Stimulated activated CD8-positive, alpha-beta memory T cell treated with anti-CD3 and anti-CD28 coated beads, Interleukin-15, amount 100 ng/mL, for 1 hour (primary cell): ENCODE measurements at places on chromosomes 13 and 19.

- no peak for DNase-seq
Measured at GRCh38 chr13:100069278-100069677, 19.6 kb upstream of the PCCA start.

DNA sequence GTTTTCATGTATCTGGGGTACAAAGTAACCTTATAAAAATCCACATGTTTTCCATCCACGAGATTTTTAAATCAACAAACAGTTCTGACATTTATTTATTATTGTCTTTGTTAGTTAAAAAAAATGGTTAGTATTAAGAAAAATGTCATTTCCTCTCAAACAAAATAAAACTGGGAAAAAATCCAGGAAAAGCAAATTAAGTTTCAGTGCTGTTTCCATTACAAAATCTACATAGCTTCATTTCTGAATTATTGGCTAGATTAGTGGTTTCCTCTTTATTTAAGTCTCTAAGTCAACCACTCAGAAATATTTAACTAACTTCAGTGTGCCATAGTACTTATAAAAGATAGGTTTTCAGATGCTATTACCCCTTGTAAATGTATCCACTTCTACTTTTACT lies 49.1 kb downstream of the MZT1 start:
- DNase-seq: no peak

DNA sequence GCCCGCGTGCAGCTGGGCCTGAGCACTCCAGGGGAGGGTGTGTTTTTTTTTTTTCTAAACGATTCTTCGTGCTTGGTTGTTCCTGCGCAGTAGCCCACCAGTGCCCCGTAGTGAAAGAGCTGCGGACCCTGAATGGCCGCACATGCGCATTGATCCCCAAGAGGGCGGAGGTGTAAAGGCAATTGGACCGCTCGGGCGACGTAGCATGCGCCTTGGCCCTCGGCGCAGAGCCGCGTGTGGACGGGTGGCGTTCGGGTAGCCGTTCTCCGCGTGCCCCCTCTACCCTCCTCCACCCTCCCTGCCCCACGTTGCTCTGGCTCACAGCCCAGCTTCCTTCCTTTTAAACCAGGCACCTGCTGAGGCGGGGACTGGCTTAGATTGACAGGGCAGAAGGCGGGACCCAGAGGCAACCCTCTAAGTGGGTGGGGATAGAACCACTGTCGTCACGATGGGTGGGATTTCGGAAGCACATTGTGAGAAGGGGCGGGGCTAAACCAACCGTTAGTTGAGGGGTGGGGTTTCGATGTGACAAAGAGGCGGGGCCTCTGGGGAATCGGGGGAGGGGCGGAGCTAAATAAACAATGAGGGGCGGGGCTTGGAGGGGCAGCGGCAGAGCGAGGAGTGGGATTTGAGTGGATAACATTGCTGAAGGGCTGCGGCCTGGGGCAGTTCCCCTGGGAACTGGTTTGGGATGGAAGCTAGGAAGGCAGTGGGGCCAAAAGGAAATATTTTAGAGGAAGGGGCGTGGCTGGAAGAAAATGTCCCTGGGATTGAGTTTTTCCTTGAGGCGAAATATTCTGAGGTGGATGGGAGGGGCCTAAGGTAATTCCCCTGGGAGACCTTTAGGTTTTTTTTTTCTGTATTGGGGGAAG lies 543 bp upstream of the NUP62 start:
- peak; percentile 84 for DNase-seq

GRCh38 chr19:41136636-41137455 lies 22.6 kb downstream of the CYP2F1 start:
- no peak for DNase-seq

DNA sequence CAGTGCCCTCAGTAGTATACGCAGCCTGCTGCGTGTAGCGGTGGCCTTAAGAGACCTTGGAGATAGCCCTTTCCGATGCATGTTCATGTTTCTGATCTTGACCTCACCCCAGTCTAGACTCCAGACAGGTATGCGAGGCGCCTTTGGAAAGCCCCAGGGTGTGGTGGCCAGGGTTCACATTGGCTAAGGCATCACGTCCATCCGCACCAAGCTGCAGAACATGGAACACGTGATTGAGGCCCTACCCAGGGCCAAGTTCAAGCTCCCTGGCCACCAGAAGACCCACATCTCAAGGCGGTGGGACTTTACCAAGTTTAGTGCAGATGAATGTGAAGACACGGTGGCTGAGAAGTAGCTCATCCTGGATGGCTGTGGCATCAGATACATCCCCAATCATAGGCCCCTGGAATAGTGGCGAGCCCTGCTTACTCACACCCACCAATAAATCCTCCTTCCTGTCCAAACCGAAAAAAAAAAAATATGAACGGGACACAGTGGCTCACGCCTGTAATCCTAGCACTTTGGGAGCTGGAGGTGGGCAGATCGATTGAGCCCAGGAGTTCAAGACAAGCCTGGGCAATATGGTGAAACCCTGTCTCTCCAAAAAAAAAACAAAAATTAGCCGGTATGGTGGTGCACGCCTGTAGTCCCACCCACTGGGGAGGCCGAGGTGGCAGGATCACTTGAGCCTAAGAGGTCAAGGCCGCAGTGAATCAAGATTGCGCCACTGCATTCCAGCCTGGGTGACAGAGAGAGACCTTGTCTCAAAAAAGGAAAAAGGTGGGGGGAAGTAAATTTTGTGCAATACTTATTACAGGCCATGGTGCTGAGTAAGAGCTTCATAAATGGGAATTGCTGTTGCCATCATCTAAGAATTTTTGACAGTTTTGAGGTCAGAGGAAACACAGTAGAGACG lies 12.4 kb upstream of the CBLC start:
- DNase-seq: no peak

GRCh38 chr19:5563935-5564612 lies 3.7 kb downstream of the TINCR start:
- DNase-seq: no peak

DNA sequence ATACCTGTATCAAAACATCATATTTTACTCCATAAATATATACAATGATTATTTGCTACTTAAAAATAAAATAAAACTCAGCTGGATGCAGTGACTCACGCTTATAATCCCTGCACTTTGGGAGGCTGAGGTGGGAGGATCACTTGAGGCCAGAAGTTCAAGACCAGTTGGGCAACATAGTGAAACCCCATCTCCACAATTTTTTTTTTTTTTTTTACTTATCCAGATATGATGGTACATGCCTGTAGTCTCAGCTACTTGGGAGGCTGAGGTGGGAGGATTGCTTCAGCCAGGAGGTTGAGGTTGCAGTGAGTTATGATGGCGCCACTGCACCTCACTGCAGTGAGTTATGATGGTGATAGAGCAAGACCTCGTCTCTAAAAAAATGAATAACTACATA lies 22.4 kb downstream of the POU2F2 start:
- no peak for DNase-seq

- no peak for DNase-seq
Measured at GRCh38 chr13:35781036-35782000, 304.8 kb upstream of the MAB21L1 start.

DNA sequence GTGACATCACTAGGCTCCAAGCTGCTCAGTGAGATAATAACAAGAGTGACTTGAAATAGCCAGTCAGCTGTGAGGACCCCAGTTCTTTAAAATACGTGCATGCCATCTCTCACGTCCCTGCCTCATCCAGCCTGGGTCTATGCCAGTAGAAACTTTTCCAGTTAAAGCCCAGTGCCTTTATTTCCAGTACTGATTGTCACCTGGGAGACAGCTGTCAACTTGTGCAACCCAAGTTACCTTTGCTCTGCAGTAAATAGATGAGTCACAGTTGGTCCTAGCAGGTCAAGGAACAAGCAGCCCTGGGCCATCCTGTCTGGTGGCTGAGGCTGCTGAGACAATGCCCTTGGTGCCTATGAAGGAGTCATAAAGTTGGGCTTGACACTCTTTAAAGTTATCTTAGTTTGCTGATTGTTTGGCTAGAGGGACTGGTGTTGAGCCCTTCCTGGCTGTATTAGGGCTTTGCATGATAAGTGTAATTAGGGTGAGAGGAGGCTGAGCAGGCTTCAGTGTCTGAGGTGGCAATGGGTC lies 228.7 kb downstream of the LACC1 start:
- DNase-seq: no peak

GRCh38 chr13:33879118-33879517 lies 61.2 kb downstream of the RFC3 start:
- no peak for DNase-seq

- no peak for DNase-seq
Measured at GRCh38 chr13:22903925-22904324, 276.9 kb upstream of the SGCG start.

DNA sequence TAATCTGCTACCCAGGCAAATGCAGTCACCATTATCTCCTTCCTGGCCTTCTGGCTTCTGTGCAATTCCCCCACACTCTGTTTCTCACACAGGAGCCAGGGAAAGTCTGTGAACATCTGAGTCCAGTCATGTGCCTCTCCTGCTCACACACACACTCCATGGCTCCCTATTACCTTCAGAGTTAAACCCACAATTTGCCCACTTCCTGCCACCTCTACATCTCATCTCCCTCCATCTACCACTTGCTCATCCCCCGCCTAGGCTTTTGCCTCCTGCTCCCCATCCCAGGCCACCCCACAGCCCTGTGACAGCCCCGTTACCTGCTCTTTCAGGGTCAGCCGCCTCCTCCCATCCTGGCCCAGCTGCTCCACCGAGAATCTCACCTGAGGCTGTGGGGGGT lies 13.5 kb downstream of the IL12RB1 start:
- DNase-seq: no peak

- no peak for DNase-seq
Measured at GRCh38 chr19:29650772-29651387, 14.4 kb upstream of the PLEKHF1 start.

DNA sequence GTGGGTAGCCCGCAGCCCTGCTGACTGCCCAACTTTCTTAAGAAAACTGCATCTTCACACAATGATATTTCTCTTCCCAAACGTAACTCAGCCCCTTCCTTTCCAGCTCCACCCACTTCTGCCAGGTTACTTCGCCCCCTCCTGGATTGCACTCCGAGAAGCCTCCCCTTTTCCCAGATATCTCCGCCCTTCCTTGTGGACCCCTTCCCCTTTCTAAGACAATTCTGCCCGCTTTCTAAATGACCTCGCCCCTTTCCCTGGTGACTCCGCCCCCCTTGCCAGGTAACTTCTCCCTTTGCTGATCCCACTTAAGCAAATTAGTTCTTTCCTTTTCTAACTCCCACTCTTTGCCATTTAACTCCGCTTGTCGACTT lies 2.6 kb downstream of the VSIG10L start:
- no peak for DNase-seq

- DNase-seq: no peak
Measured at GRCh38 chr13:62137629-62138405, 722.2 kb upstream of the PCDH20 start.

DNA sequence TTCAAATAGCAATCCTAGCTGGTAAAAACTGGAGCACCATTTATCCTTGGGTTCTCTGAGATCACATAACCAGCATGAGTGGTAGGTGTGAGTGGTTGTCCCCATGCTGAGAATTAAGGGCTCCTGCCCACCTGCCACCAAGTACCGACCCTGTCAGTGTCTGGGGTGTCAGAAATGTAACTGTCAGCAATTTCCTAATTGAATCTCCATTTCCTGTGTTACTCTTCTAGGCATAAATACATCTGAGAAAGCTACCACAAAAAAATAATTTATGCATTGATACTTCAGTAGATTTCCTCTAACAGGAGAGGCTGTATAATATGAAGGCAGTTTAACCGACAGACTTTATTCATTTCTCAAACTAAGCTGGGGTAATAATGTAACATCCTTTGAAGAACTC lies 25.1 kb downstream of the CPB2 start:
- DNase-seq: no peak

- no peak for DNase-seq
Measured at GRCh38 chr19:41478875-41479756, 36.2 kb downstream of the ERICH4 start.

DNA sequence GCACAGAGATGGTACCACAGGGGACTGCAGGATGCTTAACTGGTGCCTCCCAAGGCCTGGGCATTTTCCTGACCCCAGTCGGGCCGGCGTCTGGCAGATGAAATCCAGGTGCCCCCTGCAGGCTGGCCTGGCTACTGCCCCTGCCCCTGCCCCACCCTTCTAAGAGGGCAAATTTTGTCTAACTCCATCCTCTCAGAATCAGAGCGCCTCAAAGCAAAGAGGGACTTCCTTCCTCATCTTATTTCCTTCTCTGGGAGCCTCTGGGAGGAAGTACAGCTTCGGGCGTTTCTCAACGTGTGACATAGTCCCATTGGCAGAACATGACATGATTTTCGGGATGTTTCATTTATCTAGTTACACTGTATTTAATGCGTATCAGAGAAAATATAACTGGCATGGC lies 2.7 kb downstream of the PRKACA start:
- peak; percentile 13 for DNase-seq

DNA sequence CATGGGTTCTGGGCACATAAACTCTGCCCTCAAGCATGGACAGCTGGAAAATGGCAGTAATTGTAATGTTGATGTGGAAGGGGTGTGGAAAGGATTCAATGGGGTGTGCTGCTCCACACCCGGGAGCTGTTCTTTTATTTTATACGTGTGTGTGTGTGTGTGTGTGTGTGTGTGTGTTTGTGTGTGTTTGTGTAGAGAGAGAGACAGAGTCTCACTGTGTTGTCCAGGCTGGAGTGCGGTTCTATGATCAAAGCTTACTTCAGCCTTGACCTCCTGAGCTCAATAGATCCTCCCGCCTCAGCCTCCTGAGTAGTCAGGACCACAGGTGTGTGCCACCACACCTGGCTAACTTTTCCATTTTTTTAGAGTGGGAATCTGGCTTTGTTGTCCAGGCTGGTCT lies 2.8 kb downstream of the MRPS12 start:
- no peak for DNase-seq

GRCh38 chr13:44471686-44472085 lies 98.1 kb downstream of the SERP2 start:
- no peak for DNase-seq

DNA sequence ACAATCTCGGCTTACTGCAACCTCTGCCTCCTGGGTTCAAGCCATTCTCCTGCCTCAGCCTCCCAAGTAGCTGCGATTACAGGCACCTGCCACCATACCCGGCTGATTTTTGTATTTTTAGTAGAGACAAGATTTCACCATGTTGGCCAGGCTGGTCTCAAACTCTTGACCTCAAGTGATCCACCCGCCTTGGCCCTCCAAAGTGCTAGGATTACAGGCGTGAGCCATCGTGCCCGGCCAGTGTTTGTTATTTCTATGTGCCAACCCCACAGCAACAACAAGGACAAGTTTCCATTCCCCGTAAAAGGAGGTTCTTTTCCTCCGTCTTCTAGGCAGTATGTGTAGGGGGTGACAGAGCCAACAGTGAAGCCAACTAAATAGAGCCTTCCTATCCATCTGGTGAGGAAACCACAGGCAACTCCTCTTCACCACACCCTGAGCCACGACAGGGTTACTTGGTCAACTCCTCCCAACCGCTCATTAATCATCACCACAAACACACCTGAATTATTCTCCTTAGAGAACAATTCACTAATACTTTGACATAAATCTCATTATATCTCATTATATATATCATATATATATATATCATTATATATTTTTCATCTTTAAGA lies 25.5 kb downstream of the FOXO1 start:
- no peak for DNase-seq
